Lower lobe of right lung (tissue), 2 donors: ENCODE measurements at places on chromosomes 1 and 21. TPM values are rescaled to one million over a fixed set of nuclear protein-coding genes. Genes with fewer than 3 reads are reported as not detected.

GRCh38 chr21:41564871-41565274 is 56.9 kb upstream of the TMPRSS2 start:
- no peak for DNase-seq

DNA sequence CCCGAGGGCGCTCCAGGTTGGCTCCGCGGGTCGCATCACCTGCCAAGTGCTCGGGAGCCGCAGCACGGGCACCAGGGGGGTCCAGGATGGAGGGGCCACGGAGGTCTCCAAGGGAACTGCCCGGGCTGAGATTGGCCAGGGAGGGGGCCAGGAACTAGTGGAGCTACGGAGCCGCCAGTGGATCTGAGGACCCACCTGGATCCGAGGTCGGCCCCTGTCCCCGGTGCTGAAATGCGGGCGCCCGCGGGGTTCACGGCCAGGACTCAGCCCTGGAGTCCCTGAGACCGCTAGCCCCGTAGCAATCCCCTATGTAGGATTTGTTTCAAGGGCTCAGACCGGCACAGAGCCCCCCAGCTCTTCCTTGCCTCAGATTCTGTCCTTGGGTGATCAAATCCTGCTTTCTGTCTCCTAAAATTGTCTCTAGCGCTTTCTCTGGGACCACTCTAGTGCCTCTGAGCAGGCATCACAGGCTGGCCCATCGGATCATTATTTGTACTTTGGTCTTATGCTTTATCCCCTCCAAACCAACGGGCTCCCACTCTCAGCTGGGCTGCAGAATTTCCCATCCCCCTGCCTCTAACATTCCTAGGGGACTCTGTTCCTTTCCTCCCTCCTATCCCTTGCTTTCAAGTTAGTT is 27.3 kb downstream of the KIAA2013 start:
- DNase-seq, result no peak

DNA sequence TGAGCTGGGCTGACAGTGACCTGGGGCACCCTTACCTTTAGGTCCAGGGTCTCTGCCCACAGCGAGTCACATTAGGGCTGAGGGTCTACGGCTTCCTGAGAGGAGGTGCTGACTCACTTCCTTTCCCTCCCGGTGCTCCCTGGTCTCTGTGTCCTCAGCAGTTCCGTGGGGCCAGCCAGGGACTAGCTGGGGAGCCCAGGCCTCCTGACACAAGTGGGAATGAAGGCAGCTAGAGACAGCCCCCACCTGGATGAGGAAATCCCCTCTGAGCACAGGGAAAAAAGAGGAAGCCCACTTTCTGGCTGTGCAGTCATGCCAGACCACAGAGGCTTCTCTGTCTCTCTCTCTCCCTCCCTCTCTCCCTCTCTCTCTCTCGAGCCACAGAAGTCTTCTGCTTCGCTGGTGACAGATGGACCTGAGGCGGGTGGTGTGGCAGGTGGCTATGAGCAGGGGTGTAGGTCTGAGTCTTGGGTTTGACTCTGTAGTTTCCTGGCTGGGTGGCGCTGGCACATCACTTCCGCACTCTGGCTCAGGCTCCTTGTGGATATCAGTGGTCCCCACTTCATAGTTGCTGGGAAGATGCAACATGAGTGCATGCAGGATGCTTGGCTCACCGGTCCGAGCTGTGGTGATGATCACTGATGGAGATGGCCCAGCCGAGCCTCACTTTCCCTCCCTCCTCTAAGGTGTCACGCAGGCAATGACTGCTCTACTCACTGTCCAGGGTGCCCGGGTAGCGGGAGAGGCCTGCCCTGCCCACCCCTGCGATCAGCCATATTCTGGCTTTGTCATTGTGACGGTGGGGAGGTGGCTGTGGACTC is 3.5 kb downstream of the SLC66A1 start:
- DNase-seq, result no peak

DNA sequence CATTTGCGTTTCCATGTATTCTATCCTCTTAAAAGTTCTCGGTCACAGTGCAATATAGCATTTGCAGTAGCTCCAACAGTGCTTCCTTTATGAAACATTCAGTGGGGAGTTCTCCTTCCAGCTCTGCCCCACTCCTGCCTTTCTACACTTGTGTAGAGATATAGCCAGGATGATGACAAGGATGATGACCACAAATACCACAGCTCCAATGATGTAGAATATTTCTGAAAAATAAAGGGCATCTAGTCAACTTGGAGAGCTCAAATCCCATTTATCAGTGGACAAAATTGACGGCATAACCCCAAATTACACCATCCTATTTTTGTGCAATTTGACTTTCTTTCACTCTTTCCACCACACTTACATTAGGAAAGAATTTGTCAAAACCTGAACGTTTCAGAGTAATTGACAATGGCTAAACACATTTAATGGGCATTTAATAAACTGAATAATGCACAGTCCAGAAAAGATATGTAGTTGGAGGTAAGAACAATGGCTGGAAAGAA is 11.1 kb downstream of the F3 start:
- DNase-seq, result no peak

GRCh38 chr1:37704966-37705365 is 12.7 kb downstream of the CDCA8 start:
- DNase-seq, result no peak

DNA sequence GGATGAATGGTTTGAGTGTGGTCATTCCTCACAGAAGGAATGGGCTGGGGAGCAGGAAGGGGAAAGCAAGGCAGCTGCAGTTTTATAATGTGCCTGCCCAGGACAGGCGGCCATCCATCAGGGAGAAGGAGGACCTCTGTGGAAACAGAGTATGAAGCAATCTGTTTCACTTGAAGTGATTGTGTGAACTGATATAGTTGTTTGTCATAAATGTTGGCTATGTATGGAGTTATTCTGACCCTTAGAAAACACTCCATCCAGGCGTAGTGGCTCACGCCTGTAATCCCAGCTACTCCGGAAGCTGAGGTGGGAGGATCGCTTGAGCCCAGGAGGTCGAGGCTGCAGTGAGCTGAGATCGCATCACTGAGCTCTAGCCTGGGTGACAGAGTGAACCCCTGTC is 46.5 kb downstream of the NENF start:
- no peak for DNase-seq

GRCh38 chr1:242146652-242147051 is 147.8 kb upstream of the MAP1LC3C start:
- DNase-seq, result no peak

EXTL1 gene
- total RNA-seq, result 0.24 TPM

NRIP1 gene
- total RNA-seq, result 60.0 TPM

GUCA2A gene
- not detected for total RNA-seq
